ENCODE measurements at places on chromosomes 4 and X.
A peak's percentile ranks its signal among the peaks of the same experiment; 100 is the strongest.

DNA sequence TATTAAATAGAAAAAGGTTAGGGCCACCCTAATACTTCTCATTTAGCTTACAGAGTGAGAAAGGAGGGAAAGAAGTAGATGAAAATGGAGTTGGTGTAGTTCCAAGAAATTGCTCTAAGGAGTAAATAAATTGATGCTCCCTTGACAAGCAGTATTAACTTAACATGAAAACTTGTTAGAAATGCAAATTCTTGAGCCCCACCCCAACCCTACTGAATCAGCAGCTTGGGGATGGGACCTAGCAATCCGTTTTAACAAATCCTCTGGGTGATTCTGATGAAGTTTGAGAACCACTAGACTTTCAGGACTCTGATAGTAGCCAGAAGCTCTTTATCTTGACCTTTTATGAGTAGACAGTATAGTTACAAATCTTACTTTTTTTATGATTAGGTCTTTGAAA is 74.8 kb downstream of the STIM2 start:
- DNase-seq = no peak

DNA sequence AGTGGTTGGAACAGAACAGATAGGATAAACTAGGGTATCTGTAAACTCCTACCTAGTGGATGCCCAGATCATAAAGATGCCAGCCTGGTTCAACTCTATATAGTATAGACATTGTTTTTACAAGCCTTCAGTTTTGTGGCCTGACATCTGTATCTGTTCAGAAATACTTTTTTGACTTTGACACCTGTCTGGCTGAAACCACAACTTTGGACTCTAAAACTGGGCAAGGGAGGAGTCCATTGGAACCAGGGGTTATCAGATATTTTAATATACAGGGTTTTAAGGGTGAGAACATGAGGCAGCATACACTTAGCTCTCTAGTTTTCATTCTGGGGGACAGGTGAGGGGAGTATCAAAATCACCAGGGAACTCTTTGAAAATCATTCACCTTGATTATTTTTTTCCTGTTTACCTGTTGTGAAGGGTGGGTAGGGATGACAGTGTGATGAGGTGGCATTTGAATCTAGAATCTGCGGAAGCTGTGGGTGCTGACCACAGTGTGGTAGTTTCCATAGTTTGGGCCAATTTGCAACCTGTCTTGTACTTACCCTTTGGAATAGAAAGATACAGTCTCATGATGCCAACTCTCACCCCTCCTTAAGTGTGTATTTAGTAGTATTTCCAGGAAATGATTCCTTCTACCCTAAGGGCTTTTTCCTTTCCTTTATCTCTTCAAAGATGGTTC is 20.6 kb downstream of the GAB1 start:
- DNase-seq = no peak

DNA sequence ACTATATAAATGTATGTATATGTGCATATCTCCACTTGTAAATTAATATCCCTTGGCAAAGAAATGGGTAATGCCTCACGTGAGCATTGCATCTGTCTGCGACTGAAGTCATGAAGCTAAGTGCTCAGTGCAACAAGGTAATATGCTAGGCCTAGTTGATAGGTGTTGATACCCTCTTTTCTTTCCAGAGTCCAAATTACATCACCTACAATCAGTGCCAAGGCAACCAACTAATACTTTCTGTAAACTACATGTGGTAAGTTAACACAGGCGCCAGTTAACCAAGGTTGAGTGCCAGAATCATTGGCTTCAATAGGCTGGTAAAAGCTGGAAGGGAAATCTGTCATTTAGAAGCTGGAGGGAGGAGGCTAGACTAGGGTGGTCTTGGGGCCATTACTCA is 41.1 kb downstream of the GPM6B start:
- no peak for DNase-seq

GRCh38 chr4:167025670-167026069 is 208.6 kb downstream of the SPOCK3 start:
- no peak for DNase-seq

DNA sequence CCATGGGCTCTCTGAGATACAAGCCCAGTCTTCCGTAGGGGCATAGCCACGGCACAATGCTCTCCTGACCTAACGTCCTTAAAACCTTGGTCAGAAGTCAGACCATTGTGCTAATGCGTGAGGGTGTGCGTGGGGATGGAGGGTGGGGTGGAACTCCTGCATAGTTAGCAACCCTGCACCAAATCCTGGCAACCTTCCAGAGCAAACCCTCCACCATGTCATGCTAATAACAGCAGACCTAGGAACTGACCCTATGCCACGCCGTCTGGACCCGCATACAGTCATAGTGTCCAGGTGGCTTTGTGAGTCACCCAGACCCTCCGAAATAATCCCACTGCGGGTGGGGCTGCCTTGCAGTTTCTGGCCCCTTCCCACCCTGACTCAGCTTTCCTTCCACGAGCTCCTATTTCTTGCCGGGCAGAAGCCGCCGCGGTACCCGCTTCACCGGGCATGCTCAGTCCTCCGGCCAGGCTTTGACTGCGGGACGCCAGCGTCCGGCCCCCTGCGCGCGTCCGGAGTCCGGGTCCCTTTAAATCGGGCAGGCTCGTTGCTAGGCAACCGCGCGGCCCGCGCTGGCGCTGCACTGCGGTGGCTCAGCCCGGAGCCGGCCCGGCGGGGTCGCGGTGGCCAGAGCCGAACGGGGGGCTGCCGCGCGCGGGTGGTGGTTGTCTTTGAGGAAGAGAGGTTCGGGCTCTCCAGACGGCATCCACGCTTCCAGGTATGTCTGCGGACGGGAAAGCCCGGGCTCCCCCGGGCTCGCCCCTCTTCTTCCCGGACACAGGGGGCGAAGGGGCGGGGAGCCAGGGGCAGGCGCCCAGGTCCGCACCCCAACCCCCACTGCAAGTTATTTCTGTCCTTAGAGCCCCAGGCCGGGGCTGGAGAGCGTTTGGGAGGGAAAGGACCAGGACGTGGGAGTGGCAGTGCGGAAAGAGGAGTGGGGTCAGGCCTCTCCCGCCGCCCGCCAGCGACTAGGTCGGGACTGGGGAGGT is at the start of gene CCDC160:
TSS of gene CCDC160 (plus strand) at position 557 of the 989 bp plus-strand sequence. CDS start 7,619 bp downstream, outside the sequence.
- no peak for DNase-seq

DNA sequence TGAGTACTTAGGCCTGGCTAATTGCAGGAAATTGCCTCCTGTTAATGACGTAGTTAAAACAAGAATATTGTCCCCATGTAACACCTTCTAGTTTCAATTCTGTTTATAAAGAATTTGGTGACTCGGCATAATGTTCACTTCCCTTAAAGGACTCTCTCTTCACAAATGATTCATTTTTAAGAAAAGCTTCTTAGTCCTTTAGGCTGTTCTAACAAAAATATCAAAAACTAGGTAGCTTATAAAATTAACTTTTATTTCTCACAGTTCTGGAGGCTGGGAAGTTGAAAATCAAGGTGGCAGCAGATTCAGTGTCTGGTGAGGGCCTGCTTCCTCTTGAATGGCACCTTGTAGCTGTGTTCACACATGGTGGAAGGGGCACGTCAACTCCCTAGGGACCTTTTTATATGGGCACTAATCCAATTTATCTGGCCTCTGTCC is 23.8 kb downstream of the COL25A1 start:
- peak; percentile 1 for DNase-seq

DNA sequence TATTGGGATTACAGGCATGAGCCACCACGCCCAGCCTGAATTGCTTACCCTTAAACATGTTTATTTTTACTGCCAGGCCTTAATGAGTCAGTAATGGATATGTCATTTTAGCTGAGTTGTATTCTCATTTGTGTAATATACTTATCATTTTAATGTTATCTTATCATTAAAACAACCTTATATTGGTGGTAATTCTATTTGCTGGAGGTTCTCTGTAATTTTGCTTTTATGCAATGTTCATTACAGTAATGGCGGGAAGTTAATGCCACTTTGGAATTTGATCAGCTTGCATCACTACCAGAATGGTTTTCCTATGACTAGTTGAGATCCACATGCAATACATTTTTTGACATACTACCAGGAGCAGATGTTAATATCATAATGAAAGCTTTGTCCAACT is 6.3 kb upstream of the PGAM4 start:
- DNase-seq = no peak

DNA sequence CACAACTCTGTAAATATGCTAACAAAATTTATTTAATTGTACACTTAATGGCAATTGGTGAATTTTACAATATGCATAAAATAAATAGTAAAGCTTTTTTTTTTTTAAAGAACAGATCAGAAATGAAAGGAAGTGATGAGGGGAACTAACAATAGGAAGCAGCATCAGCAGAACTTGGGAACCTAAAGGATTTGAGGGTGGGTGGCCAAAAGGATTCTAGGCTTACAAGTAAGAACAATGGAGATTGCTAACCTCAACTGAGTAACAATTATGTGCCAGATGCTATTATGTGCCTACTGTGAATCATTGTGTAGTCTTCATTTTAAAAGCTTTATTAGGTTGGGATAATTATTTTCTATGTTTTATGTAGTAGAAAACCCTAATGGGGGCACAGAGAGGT is 185.2 kb downstream of the LDB2 start:
- no peak for DNase-seq

DNA sequence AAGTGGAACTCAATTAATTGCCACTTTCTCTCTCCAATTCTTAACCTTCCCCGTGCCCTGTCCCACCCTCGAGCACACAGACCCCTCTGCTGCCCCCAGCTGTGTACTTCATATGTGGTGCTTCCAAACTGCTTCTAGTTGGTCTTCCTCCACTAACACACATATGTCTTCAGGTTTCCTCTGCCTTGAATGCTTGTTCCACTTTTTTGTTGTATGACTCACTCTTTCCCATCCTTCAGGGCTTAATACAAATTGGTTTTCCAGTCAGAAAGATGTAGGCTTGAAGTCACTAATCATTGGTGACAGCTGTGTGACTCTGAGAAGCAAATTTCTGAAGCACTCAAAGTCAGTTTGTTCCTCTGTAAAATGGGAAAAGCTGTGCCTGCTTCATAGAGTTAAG is 30.6 kb downstream of the TRIM2 start:
- no peak for DNase-seq

DNA sequence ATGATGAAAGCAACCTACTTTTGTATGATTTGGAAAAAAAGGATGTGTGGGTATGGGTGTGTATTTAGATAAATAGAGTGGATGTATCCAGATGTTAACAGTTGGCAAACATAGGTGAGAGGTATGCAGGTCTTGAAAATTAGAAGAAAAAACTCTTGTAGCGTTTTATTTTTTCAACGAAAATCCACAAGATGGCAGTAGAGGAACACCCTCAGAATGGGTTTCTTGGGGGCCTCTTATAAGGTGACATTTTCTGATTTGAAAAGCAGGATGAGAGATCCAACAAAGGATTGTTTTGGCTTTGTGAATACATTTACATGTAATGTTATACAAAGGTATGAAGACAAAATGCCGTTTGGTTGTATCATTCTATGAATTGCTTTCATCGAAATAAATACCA is 68.3 kb downstream of the FMR1NB start:
- no peak for DNase-seq

- no peak for DNase-seq
These were observed 69.1 kb downstream of the RHOH start for GRCh38 chr4:40265910-40266274.

DNA sequence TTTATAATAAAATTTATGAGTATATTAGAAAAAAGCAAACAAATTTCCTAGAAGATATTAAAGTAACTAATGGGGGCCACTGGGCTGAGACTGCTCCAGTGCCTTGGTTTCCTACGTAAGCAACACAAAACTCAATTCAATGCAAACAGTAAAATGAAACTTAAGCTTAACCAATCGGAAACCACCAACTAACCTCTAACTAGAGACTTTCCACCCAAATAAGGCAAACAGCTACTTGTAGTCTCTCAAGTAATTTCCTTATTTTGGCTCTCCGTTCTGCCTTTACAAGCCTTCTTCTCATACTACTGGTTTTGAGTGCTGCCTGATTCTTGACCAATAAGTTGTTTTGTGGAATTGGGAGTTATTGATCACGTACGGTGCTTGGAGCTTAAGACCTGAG is 167.3 kb upstream of the VEGFC start:
- no peak for DNase-seq

- no peak for DNase-seq
These were observed 73.8 kb downstream of the TACR3 start for GRCh38 chr4:103645991-103646390.

DNA sequence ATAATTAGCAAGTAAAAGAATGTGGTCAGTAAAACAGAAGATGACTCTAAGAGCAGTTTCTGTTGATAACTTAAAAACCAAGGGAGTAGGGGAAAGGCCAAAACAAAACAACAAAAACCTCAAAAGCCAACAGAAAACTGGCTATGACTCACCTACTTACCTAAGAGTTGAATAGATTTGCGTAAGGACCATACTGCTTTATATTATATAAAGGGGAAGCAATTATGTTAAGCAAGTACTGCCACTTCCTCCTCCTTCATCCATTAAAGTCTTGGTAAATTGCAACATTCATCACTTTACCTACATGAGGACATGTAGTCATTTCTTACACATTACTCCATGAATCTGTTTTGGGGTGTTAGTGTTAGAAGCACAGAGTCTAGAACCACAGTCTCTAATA is 85.9 kb upstream of the FAM47A start:
- no peak for DNase-seq

GRCh38 chrX:77527233-77528001 is 80.2 kb downstream of the FGF16 start:
- no peak for DNase-seq

DNA sequence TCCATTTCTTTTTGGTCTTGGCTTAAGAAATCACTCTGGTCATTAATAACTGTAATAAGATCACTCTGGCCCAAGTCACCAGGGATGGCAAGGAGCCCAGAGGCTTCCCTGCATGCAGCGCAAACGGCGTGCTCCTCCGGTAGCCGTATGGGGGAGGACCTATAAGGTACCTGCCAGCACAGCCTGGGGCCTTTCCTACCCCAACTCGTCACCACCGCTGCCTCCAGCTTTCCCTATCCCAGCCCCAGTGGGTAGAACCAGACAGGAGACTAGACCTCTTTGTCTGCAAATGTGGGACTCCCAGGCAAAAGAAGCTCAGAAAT is 25.9 kb downstream of the HAND2 start:
- DNase-seq = no peak

DNA sequence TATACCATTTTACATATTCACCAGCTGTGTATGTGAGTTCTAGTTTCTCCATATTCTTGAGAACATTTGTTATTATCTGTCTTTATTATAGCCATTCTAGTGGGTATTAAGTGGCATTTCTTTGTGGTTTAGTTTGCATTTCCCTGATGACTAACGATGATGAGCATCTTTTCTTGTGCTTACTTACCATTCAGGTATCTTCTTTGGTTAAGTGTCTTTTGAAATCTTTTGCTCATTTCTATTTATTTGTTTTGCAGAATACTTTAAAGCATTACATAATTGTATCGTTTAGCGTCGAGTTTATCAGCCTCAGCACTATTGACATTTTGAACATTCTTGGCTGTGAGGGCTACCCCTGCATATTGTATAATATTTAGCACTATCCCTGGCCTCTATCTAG is 85.4 kb downstream of the FRMPD4 start:
- no peak for DNase-seq

DNA sequence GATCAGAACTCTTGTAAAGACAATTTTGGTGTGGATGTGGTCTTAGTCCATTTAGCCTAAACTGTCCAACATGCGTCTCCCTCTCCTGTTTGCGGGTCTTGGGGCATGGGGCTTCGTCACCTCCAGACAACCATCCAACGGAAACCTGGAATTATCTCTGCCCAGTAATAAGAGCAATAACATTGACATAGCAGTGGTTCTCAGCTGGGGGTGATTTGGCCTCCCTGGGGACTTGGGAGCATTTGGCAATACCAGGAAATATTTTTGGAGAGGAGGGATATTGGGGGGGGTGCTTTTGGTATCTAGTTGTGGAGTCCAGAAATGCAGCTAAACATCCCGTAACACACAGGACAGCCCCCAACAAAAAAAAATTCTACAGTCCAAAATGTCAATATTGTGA is 47.2 kb downstream of the SEL1L3 start:
- no peak for DNase-seq
